ENCODE measurements at places on chromosomes 1 and 21.

DNA sequence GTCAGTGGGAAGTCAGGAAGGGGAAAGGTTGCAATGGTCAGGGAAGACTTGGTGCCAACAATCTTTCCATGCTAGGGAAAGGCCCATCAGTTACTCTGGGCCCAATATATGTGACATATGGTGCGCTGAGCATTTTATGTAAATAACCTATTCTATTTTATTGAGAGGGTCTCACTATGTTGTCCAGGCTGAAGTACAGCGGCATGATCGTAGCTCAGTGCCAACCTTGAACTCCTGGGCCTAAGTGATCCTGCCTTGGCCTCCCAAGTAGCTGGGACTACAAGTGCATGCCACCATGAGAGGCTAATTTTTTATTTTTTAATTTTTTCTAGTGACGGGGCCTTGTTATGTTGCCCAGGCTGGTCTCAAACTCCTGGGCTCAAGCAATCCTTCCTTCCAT lies 6.8 kb downstream of the UQCRH start:
- DNase-seq: no peak

DNA sequence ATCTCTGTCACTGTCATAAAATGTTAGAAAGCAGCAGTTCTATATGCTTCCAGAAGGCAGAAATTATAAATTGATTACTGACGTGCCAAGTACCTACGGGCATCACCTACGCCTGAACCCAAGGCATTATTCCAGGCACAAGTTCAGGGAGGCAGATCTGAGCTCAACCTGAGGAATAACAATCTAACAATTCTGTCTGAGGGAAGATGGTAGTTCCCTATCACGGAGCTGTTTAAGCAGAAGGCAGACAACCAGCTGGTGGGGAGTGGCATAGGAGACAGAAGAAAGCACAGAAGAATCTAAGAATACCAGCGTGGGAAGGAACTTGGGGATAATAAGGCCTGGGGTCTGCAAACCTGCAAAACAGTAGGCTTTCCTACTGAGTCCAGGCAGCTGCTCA lies 40.4 kb downstream of the SLC9A1 start:
- DNase-seq: no peak

DNA sequence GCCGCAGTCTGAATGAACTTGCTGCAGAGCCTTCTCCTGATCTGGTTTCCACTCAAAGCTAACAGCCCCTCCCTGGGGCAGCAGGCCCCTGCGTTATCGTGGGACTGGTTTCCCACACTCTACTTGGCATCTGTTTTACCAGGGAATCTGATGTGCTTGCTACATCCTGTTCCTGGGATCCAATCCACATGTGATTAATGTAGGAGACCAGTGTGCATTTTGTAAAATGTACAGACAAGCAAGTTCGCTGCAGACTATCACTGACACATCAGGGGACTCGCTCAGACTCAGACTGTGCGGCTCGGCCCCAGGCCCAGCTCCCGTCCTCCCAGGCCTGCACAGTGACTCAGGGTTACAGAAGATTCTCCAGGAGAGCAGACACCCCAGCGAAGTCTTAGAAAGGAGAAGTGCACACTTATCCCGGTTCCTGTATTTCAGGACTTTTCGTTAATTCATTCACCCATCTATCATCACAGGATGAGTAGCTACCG lies 340.1 kb downstream of the MATN1 start:
- DNase-seq: no peak

GRCh38 chr1:100506217-100506616 lies 31.7 kb upstream of the GPR88 start:
- no peak for DNase-seq

DNA sequence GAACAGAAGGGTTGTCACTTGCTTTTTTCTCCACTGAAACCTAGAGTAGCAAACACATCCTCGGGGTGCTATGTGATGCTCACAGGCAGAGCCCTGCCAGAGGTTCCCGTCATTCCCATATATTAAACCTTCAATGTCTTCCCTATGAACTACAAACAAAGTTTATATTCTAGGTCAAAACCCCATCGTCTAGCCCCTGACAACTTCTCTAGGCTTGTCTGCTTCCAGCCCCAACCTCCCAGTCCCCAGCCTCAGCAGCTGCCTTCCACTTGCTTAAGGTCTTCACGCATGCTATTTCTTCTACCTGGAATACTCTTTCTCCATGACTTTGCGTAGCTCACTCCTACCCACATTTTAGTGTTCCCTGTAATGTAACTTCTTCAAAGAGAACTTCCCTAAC lies 1.9 kb upstream of the TLR5 start:
- DNase-seq: no peak

GRCh38 chr1:167627615-167627864 lies 2.5 kb upstream of the RCSD1 start:
- no peak for DNase-seq

DNA sequence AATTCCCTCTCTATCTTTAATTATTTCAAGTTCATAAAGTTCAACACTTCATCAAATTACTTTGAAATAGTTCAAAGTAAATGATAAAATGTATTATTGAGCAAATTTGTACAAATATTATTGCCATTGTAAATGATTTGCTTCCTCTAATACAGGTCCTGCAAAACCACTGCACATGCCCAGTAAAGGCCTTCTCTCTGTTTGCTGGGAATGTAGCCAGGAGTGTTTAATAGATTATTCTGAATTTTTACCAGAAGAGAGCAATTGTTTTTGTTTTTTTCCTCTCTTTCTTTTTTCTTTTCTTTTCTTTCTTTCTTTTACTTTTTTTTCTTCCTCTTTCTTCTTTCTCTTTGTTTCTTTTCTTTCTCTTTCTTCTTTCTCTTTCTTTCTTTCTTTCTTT lies 486.3 kb downstream of the PTBP2 start:
- no peak for DNase-seq

- DNase-seq: no peak
Observed at GRCh38 chr1:14571810-14572767, 26.4 kb upstream of the KAZN start.

DNA sequence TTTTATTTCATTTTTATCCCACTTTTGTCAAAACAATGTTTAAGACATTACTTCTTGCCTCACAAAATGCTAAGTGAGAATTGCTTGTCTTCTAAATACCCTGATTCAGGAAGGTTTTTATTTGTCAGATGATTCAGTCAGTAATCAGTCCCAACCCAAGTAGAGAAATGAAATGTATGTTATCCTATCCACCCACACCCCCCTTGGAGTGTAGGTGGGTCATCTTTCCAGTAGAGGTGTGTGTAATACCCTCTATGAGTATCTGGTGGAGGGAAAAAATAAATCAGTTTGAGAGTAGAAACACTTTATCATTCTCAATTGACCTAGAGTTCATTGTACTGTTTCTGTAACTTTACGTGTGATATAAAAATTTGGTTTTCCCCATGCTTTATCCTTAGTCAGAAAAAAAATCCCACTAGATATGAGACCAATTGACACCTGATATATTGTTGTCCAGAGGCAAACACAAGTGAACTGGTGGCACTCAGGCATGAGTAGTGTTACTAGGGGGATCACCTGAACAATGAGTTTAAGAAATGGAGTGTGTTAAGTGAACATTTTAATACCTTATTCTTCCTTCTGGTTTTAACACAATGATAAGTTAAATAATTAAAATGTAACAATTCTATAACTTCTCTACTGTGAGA lies 153.8 kb upstream of the C1orf105 start:
- no peak for DNase-seq

DNA sequence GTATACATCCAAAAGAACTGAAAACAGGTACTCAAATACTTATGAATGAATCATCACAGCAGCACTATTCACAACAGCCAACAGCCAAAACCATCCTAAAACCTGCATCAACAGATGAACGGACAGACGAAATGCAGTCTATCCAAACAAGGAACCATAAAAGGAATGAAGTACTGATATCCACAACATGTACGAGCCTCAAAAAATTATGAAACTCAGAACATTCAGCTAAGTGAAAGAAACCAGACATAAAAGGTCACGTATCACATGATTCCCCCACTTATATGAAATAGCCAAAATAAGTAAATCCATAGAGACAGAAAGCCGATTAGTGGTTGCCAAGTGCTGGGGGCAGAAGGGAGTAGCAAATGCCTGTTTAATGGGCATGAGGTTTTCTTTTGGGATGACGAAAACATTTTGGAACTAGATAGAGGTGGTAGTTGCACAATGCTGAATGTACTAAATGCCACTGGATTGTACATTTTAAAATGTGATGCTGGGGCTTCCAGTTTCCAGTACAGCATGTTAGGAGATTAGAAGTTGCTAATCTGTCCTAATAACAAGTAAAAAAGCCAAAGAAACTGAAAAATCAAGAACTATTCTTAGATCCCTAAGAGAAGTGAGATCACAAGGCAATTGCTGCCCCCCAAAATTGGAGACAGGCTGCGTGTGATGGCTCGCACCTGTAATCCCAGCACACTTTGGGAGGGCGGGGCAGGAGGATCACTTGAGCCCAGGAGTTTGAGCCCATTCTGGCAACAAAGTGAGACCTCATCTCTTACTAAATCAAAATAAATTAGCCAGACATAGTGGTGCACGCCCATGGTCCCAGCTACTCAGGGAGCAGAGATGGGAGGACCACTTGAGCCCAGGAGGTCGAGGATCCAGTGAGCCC lies 25.3 kb downstream of the CLSTN1 start:
- DNase-seq: peak; percentile 22

- no peak for DNase-seq
Observed at GRCh38 chr1:232123775-232124659, 497.4 kb downstream of the DISC1 start.

GRCh38 chr1:22816067-22816775 lies 105.6 kb downstream of the EPHB2 start:
- no peak for DNase-seq

DNA sequence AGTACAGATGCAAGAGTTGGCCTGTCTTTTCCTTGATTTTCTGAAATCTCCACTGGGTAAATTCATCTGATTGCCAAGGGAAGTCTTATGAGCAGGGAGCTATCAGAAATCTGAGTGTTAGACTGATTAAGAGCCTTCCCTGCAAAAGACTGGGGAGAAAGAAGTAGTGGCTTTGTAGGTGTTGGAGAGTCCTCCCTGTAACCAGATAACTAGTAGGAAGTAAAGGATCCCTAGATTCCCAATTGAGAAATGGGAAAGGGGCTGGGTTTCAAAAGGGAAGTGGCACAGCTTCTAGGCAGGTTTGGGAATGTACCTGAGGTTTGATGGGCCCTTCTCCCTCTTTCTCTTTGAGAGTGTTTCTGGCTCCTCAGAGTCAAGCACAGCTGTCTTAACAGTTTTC lies 2.1 kb downstream of the TLCD4 start:
- no peak for DNase-seq

Measured in GM04504 (cell line).